Cardiac septum (tissue), 1 donor: ENCODE measurements at places on chromosomes 4 and X. TPM values are rescaled to one million over a fixed set of nuclear protein-coding genes. Genes with fewer than 3 reads are reported as not detected.

DNA sequence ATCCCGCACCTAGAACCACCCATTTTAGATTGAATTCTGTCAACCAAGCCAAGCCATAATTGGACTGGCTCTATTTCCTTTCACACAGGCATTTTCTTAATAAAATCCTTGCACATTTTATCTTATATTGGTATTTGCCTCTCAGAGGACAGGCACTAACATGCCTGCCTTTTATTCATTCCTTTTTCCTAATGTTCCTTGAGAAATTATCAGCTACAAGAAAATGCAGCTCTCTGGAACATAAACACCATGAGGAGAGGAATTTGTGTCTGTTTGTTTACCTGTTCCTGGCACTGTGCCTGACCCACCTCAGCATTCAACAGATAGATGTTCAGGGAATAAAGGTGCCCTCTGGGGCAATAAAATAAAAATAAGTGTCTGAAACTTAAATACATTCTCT, 116.2 kb downstream of the PDHA2 start:
- no peak for DNase-seq

DNA sequence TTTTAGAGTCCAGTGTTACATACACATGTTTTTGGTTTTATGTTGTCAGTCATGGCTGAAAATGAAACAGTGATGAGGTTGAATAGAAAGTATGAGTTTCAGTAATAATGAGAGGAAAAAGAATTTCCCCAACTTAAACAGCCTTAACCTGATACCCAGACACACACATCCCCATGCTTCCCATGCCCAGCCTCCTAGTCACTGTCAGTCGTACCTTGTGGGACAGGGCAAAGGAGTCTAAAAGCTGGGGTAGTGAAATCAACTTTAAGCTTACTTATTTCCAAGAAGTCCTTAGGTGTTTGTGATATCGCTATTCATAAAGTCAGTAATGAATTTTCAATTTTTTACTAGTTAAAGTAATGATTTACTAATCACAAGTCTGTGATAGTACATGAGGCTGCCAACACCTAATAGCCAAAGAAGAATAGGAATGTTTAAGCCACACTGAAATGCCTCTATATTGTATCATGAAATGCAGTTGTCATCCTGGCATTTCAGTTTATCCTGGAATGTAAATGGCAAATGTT, 24.3 kb upstream of the GPR34 start:
- no peak for DNase-seq

DNA sequence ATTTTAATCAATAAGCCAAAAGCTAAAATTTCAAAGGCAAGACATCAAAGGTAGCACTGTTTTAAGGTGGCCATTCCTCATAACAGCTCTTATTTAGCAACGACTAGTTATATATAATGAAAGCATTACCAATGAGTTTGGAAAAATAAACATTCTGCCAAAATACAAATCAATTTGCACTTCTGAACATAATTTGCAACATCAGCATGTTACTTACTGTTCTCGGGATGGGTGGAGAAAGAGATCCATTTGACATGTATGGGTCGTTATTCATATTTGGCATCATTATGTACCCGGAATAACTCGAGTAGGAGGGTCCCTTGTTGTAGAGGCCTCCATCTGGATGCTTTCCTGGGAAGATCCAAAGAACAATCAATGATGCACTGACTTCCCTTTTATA, 5.4 kb downstream of the LEF1 start:
- no peak for DNase-seq

- DNase-seq, result no peak
These were observed 28.5 kb upstream of the ANK2 start for GRCh38 chr4:113020966-113021365.

The TAF7L gene
- total RNA-seq, result not detected

GRCh38 chr4:113003841-113004240, 45.6 kb upstream of the ANK2 start:
- no peak for DNase-seq

GRCh38 chr4:104915864-104916263, 230.8 kb upstream of the TET2 start:
- DNase-seq, result no peak

The CCDC120 gene
- total RNA-seq, result 1.7 TPM

DNA sequence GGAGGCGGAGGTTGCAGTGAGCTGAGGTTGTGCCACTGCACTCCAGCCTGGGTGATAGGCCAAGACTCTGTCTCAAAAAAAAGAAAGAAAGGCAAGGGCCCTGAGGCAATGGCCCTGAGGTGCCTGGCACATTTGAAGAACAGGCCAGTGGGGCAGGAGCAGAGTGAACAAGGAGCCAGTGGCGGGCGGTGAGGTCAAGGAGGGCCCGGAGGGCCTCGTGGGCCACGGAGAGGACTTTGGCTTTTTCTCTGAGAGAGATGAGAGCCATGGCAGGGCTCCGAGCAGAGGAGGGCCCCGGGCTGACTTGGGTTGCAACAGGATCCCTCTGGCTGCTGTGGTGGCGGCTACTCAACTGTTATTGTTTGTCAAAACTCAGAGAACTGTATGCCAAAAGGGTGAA, 13.3 kb downstream of the FTSJ1 start:
- DNase-seq, result no peak

GRCh38 chr4:184598753-184599491, 50.3 kb downstream of the CASP3 start:
- no peak for DNase-seq

DNA sequence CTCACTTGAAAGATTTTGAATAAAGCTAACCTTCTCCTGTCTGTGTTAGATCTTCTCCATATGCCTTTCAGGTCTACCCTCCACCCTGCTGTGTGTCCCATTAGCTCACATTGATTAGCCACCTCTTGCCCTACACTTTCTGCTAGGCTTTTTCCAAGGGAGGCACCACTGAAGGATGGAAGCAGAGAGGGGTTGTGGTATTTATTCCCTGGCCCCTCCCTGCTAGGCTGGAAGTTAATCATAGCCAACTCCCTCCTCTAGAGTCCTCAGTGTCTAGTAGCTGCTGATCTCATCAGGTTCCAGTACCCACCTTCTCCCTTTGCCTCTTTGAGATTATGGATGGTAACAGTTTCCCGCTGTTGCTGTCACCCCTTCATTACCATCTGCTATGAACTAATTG, 8.9 kb upstream of the SMIM43 start:
- DNase-seq, result no peak

DNA sequence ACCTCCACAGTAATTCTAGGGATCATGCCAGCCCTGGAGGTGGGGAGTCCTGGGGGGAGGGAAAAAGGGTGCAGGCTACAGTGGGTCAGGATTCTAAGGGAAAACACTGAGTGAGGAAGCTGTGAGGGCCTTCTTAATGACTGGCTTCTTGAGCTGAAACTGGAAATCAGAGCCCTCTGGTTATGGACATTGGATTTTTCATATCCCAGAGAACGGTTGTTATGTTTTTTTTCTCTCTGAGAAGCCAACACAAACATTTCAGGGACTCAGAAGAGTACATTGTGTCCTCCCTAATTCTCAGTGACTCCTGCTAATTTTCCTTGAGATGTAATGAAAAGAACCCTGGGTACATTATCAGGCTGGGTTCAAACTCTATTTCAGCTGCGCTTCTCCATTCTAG, 162.4 kb upstream of the PRDX4 start:
- no peak for DNase-seq

The MAGEA10 gene
- not detected for total RNA-seq

The ZNF280C gene
- total RNA-seq, result 2.3 TPM

DNA sequence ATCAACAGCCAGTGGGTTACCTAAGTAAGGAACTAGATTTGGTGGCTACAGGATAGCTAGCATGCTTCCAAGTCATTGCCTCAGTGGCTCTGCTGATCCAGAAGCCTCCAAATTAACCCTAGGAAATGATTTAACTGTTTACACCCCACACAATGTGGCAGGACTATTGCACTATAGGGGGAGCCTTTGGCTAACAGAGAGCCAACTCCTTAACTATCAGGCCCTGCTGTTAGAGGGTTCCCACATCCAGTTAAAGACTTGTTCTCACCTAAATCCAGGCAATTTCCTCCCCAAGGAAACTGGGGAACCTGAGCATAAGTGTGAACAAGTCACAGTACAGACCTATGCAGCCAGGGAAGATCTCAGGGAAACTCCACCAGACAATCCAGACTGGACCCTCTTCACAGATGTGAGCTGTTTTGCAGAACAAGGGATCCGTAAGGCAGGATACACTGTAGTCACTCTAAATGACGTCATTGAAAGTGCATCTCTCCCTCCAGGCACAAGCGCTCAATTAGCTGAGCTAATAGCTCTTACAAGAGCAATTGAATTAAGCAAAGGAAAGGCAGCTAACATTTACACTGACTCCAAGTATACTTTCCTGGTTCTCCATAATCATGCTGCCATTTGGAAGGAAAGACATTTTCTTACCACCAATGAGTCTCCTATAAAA, 185.3 kb upstream of the SPOCK3 start:
- DNase-seq, result no peak

DNA sequence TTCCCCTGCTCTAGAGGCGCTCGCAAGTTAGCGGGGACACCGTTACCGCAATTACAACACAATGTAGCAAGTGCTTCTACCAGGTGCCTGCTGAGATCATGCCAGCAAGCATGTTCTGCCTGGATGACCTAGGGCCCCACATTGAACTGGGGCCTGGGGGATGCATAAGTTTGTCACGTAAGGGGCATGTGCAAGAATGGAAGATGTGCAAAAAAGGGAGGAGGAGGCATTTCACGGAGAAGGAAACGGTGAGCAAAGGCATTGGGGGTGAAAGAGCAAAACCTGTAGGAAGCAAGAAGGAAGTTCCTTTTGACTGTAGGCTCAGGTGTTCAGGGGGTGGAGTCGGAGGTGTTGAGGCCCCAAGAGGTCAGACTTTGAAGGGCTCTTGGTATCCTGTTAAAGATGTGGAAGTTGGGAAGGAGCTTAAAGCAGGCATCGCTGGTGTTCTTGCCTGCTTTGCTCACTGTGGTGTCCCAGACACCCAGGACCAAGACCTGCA, 602 bp upstream of the SCARB2 start:
- DNase-seq, result no peak

- DNase-seq, result no peak
These were observed 583.7 kb downstream of the TRIML1 start for GRCh38 chr4:188722911-188723310.

GRCh38 chrX:110006821-110007375, 4.0 kb downstream of the TMEM164 start:
- no peak for DNase-seq

The MMRN1 gene
- total RNA-seq, result 2.5 TPM

- no peak for DNase-seq
These were observed 51.9 kb upstream of the PRPS1 start for GRCh38 chrX:107576392-107576791.

The SSX3 gene
- total RNA-seq, result not detected
